ENCODE measurements at places on chromosomes 2 and 18. TPM values are rescaled to one million over a fixed set of nuclear protein-coding genes. Genes with fewer than 3 reads are reported as not detected.
A peak's percentile ranks its signal among the peaks of the same experiment; 100 is the strongest.

GRCh38 chr2:236824836-236825235 lies 255.2 kb downstream of the ACKR3 start:
- no peaks in the 10 kb centered on the region for H3K36me3 ChIP-seq
- H3K4me1 ChIP-seq = no peaks in the 10 kb centered on the region
- H3K27me3 ChIP-seq = peaks cover 6% of the 10 kb centered on the region
- peak; percentile 32 for DNase-seq

GRCh38 chr2:43218702-43219382 lies 7.6 kb downstream of the ZFP36L2 start:
- no peak for DNase-seq
- peak overlapping the region; percentile 99 for H3K27ac ChIP-seq
- peak overlapping the region; percentile 72 for H3K4me3 ChIP-seq
- no peaks in the 10 kb centered on the region for H3K27me3 ChIP-seq
- no peaks in the 10 kb centered on the region for H3K36me3 ChIP-seq

IL36B gene
- not detected for total RNA-seq

DUSP19 gene
- total RNA-seq = 5.9 TPM

EFR3B gene
- total RNA-seq = 9.2 TPM
